ENCODE measurements at places on chromosomes 16 and 17.

GRCh38 chr16:2775765-2776499, 1.1 kb downstream of the ELOB start:
- no peak for DNase-seq

GRCh38 chr17:29140051-29140621, 40.1 kb downstream of the MYO18A start:
- peak; percentile 86 for DNase-seq

- no peak for DNase-seq
These were observed 429.8 kb downstream of the MAF start for GRCh38 chr16:79170555-79171246.

DNA sequence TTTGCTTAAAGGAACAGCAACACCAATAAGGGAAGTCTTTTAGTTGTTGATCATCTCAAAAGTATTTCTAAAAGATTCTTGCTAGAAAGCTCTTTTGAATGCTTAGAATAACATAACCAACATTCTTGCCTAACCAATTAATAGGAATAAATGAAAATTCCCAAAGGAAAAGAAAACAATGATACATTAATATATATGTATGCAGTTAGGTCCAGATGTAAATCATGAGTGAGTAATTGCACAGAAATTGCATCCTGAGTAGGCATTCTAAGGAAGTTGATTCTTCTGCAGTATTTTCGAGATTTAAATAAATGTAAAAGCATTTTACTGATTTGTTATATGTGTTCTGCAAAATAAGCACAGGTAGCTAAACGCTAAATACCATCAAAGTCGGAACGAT, 22.1 kb downstream of the COX10 start:
- DNase-seq, result no peak

DNA sequence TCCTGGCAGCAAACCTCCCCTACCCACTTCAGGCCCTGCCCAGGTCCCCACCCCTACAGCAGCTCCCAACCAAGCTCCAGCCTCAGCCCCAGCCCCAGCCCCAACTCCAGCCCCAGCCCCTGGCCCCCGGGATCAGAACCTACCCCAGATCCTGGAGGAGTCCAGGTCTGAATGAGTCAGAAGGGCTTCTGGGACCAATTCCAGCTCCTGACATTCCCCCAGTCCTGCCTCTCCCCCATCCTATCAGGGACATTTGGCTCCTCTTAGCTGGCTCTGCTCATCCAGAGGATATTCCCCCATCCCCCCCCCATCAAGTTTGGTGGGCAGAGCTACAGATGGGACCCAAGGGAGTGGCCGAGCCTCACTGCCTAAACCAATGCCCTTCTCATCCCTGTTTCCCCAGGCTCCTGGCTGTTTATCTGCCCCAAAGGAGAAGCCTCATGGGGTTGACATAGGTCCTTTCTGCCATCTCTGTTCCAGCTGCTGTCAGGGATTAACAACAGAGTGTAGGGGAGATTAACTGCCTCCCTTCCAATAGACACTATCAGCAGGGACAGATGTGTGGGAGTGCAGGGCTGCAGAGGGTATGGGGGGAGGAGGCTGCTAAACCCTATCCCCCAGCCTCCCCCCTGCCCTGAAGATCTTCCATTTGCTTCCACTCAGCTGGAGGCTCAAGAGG, 16.5 kb downstream of the CNTNAP1 start:
- DNase-seq, result no peak

DNA sequence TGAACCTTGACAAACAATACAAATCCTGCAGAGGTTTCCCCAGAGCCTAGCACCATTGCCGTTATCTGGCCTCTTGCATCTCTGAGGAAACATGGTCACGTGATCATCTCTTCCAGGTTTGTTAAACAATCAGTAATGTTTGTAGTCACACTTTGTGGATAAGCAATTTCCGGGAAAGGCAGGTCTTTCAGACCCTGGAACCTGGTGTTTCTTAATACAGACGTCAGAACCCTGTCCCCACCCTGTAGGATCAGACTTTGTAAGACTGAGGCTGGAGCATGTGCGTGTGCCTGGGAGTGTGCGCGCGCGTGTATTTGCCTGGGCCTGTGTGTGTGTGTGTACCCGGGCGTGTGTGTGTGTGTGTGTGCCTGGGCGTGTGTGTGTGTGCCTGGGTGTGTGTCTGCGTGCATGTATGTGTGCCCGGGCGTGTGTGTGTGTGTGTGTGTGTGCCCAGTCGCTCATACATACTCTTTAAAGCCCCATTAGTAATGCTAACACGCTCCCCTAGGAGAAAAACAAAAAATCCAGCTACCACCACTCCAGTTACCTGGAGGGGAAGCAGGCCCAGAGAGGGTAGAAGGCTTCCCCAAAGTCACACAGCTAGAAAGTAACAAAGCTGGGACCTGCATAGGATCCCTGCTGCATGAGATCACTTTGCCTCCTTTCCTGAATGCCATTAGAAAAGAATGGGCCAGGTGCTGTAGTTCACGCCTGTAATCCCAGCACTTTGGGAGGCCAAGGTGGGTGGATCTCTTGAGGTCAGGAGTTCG, 5.3 kb downstream of the CTNS start:
- no peak for DNase-seq

DNA sequence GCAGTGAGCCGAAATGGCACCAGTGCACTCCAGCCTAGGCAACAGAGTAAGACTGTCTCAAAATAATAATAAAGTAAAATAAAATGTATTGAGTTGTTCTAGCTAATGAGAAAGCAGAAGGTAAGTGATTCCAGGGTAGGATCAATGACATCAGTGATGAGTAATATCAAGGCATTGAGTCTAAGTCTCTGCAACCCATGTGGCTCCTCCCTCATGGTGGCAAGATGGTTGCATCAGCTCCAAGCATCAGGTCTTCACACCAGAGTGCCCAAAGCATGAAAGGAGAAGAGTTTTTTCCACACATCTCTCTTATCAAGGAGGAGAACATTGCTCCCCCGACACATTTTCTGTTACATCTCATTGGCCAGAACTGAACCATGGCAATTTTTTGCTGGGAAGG, 34.8 kb upstream of the GAS7 start:
- no peak for DNase-seq

GRCh38 chr17:79839356-79840268, at the start of gene CBX4:
CBX4 (minus strand) TSS chr17:79839440; CDS start chr17:79839251, 189 bp downstream.
- peak; percentile 90 for DNase-seq

GRCh38 chr16:57238682-57239081, 6.4 kb upstream of the ARL2BP start:
- no peak for DNase-seq

GRCh38 chr17:17343160-17343735, 40.1 kb downstream of the NT5M start:
- no peak for DNase-seq

GRCh38 chr17:78210111-78210510, 3.9 kb upstream of the BIRC5 start:
- no peak for DNase-seq

DNA sequence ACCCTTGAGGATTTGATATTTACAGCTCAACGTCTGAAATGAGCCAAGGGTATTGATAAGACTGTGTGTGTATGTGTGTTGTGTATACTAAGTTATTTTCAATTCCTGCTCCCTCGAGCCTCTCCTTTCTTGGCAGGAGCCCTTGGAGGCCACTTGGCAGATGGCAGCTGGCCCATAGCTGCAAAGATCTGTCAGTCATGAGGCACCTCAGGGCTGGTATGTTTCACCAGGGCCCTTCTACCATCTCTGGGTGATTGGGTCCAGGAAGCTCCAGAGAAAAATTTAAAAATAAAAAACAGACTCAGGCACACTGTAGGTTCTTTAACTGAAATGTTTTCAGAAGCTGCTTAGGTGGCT, 355.7 kb downstream of the HAPSTR1 start:
- DNase-seq, result no peak

- no peak for DNase-seq
These were observed 384.5 kb upstream of the SALL1 start for GRCh38 chr16:51535591-51535990.

GRCh38 chr17:3888343-3889171, 4.3 kb downstream of the CAMKK1 start:
- DNase-seq, result no peak

- no peak for DNase-seq
These were observed 90.6 kb upstream of the LHX1 start for GRCh38 chr17:36846410-36847292.
